HCT116 (cell line): ENCODE measurements at places on chromosomes 7 and 10.

- no peak overlapping the region for H3K4me3 ChIP-seq
- H3K4me1 ChIP-seq = no peaks in the 10 kb centered on the region
- no peak overlapping the region for H3K27ac ChIP-seq
Measured at GRCh38 chr10:23404461-23404980, 34.4 kb upstream of the OTUD1 start.

DNA sequence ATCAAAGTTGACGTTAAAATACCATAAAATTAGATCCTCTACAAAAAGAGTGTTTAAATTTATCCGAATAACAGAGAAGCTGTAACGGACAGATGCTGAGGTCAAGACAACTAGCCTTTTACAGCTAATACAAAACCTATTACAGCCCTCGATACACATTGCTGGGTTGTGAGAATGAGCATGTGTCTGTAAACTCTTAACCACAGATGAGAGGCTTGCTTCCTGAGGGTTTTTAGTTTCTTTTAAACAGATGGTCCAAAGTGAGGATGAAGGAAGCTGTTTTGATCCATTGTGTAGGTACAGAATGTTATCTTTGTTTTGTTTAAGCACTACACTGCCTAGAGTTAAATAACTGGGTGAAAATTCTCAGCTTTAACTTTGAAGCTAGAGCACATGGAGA lies 578.2 kb downstream of the PARD3 start:
- no peak overlapping the region for H3K27ac ChIP-seq
- no peaks in the 10 kb centered on the region for H3K27me3 ChIP-seq
- no peaks in the 10 kb centered on the region for H3K4me1 ChIP-seq
- H3K36me3 ChIP-seq = no peaks in the 10 kb centered on the region
- no peak for DNase-seq

- no peak for DNase-seq
- H3K27me3 ChIP-seq = no peaks in the 10 kb centered on the region
- no peaks in the 10 kb centered on the region for H3K4me1 ChIP-seq
- no peaks in the 10 kb centered on the region for H3K36me3 ChIP-seq
- H3K27ac ChIP-seq = no peak overlapping the region
Measured at GRCh38 chr7:47591655-47592572, 10.0 kb upstream of the TNS3 start.

GRCh38 chr10:100025576-100025975 lies 15.8 kb upstream of the DNMBP start:
- no peaks in the 10 kb centered on the region for H3K36me3 ChIP-seq
- no peak for DNase-seq
- H3K4me1 ChIP-seq = peaks cover 20% of the 10 kb centered on the region
- no peak overlapping the region for H3K27ac ChIP-seq

GRCh38 chr7:35401217-35401879 lies 147.4 kb upstream of the TBX20 start:
- H3K27ac ChIP-seq = no peak overlapping the region
- H3K36me3 ChIP-seq = no peaks in the 10 kb centered on the region
- no peaks in the 10 kb centered on the region for H3K4me1 ChIP-seq
- H3K4me3 ChIP-seq = no peak overlapping the region
- no peak for DNase-seq

DNA sequence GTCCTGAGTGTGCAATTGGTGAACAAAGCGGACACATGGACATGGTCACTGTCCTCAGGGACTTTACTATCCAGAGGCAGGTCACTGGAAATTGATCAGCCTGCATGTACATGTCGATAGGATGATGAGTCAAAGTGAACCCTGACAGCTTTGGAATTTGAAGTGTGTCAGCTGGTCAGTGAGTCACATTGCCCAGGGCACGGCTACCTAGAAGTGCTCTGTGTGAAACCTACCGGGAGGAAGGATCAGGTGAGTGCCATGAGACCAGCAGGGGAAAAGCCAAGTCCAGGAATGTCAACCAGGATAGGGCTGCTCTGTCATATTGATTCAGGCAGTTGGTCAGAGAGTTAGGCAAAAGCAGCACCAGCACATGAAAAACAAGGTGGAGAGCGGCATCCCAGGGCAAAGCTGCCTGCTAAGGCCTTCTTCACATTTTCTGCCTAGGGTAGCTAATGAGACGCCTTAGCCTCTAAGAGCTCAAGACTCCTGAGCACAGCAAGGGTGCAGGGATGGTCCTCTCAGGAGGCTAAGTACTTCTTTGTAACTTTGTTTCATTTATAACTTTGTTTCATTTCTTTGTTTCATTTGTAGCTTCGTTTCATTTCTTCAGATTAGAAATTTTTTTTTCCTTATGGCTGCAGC lies 19.4 kb upstream of the PDCD4 start:
- peaks cover 12% of the 10 kb centered on the region for H3K4me1 ChIP-seq
- H3K36me3 ChIP-seq = no peaks in the 10 kb centered on the region
- H3K4me3 ChIP-seq = no peak overlapping the region; the same call in 1 of the 2 replicates
- DNase-seq = peak; percentile 85
- H3K27ac ChIP-seq = no peak overlapping the region
- H3K27me3 ChIP-seq = no peaks in the 10 kb centered on the region

DNA sequence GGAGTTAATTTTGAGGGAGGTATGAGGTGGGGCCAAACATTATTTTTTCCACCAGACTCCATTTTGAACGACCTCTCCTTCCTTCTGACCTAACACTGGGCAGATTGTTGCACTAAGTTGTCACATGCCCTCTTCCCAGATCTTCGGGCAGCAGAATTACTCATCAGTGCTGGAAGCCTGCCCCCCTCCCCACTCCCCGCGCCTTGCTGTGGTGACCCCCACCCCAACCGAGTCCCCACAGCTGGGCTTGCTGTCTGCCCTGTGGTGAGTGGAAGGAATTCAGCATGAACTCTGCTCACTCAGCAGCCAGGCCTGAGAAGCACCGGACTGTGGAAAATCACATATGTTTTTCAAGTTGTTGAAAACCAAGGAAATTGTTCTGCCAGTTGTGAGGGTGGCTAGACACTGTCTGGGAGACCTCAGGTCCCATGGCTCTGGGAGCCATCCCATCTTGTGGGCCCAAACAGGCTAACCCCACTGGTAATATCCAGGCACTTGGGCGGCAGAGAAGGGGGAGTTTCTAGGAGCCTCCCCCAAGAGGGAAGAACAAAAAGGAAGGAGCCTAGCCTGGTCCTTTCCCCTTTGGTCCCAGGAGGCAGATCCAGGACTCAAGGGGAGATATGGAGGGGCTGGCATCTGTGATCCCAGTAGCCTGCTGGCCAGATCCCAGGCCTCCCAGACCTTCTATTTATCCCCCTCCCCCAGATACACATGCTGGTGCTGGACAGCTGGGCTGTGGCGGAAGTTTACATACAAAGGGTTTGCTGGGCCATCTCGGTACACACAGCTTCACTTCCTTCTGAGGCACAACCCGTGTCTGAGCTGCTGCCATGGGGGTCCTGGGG lies 3.5 kb upstream of the AEBP1 start:
- H3K27ac ChIP-seq = no peak overlapping the region
- no peaks in the 10 kb centered on the region; the same call in 1 of the 2 replicates for H3K4me1 ChIP-seq
- no peak overlapping the region for H3K4me3 ChIP-seq
- no peaks in the 10 kb centered on the region for H3K36me3 ChIP-seq
- no peaks in the 10 kb centered on the region for H3K27me3 ChIP-seq

GRCh38 chr10:29621161-29621560 lies 13.6 kb downstream of the SVIL start:
- no peaks in the 10 kb centered on the region for H3K27me3 ChIP-seq
- H3K4me3 ChIP-seq = no peak overlapping the region
- H3K27ac ChIP-seq = no peak overlapping the region
- H3K4me1 ChIP-seq = peaks cover 7% of the 10 kb centered on the region; the same call in 1 of the 2 replicates
- no peaks in the 10 kb centered on the region for H3K36me3 ChIP-seq

DNA sequence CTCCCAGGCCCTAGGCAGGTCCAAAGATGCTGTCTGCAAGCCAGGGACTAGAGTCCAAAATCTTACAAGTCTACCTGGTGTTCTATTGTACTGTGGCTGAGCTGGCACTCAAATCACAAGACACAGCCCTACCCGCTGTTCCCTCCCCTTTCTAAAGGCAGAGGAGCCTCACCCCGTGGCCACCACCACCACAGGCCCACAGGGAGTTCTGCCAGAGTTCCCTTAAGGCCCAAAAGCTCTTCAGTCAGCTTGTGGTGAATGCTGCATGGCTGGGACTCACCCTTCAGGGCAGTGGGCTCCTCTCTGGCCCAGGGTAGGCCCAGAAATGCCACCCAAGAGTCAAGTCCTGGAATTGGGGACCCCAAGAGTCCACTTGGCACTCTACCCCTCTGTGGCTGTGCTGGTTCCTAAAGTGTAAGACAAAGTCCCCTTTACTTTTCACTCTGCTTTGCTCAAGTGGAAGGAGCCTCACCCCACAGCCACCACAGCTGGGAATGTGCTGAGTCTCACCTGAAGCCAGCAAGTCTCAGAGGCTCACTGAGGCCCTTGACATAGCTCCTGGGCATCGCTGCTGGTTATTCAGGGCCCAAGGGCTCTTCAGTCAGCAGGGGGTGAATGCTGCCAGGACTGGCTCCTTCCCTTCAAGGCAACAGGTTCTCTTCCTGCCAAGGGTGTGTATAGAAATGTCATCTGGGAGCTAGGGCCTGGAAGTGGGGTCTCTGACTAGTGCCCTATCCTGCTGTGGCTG lies 48.8 kb upstream of the PSAP start:
- H3K4me1 ChIP-seq = no peaks in the 10 kb centered on the region
- DNase-seq = no peak
- H3K27me3 ChIP-seq = no peaks in the 10 kb centered on the region
- no peak overlapping the region for H3K27ac ChIP-seq
- no peaks in the 10 kb centered on the region for H3K36me3 ChIP-seq

DNA sequence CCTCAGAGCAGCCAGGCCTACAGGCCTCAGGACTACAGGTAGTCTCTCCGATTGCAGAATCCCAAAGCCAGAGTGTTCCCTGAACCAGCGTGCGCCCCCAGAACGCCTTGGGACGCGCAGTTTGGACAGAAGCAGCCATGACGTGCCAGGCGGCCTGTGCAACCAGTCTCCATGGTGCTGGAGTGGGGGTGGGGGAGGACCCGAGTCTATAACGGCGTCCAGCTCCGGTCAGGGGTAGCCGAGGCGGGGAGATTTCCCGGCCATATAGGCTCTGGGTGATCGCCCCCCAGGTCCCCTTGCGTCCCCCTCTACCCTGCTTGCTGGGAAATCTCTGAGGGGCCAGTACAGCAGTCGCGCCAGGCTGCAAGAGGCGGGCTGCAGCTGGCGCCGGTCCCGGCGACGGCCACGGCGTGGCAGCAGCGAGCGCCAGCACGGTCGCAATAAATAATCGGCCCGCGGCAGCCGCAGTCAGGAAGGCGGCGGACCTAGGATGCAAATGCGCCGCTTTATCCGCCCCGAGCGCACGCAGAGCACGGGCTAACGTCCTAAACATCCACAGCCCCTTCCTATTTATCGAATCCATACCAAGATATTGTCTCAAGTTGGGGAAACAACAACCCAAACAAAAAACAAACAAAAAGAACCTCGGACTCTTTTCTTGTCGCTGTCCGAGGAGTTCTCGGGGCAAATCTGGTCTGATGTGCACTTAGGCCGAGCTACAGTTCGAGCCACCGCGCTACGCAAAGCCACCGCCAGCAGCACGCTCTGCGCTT lies 1.6 kb downstream of the HOXA3 start:
- peak overlapping the region; percentile 82 for H3K27ac ChIP-seq
- peak overlapping the region; percentile 60 for H3K4me3 ChIP-seq
- no peaks in the 10 kb centered on the region for H3K36me3 ChIP-seq

- no peak for DNase-seq
- H3K27me3 ChIP-seq = no peaks in the 10 kb centered on the region
- H3K27ac ChIP-seq = no peak overlapping the region
- no peak overlapping the region for H3K4me3 ChIP-seq
Measured at GRCh38 chr10:131773370-131774343, 127.2 kb upstream of the PPP2R2D start.

- no peak for DNase-seq
- no peak overlapping the region for H3K4me3 ChIP-seq
- peaks cover 7% of the 10 kb centered on the region; the same call in 1 of the 2 replicates for H3K4me1 ChIP-seq
- no peak overlapping the region for H3K27ac ChIP-seq
- no peaks in the 10 kb centered on the region for H3K27me3 ChIP-seq
Measured at GRCh38 chr10:547591-548081, 141.8 kb downstream of the DIP2C start.

DNA sequence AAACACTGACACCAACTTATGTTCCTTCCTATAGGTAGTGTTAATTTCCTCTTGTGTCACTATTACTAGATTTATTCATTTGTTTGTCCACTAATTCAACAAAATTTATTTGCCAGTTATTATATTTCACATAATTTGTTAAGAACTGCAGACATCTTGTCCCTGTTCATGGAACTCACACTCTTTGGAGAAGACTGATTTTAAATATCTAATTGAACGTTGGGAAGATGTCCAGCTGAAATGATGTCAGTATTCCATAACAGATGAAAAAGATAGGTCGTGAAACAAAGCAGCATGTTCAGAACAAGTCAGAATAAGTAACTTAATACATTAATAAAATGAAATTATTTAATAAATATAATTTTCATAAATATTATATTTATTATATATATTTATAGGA lies 873.1 kb upstream of the PHF14 start:
- H3K36me3 ChIP-seq = no peaks in the 10 kb centered on the region
- DNase-seq = no peak
- H3K27me3 ChIP-seq = no peaks in the 10 kb centered on the region
- no peak overlapping the region for H3K27ac ChIP-seq

DNA sequence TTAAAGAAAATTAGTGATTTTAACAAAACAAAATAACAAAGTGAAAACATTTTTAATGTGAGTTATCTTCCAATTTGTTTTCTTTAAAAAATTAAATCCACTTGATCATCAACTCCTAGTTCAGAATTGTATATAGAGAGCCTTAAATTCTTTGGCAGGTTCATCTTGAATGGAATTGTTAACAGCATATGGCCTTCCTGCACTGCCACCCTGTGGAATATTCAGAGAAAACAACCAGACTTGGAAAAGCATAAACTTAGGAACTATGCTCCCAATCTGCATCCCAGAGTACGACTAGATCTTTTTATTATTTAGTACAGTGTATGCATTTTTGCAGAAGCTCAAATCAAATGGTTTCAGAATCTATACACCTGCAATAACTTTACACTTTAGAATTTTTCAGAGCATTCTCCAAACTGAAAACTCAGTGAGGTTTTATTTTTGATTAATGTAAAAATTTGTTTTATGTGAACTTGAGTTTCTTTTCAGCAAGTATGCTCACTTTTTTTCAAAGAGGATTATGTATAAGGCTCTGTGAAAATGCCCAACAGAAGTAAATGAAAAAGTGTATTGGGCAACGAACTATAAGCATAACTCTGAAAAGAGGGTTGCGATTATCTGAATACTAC lies 44.9 kb upstream of the ANK3 start:
- H3K27me3 ChIP-seq = no peaks in the 10 kb centered on the region
- no peaks in the 10 kb centered on the region for H3K4me1 ChIP-seq
- no peaks in the 10 kb centered on the region for H3K36me3 ChIP-seq
- no peak overlapping the region for H3K27ac ChIP-seq
- H3K4me3 ChIP-seq = no peak overlapping the region
- DNase-seq = peak; percentile 43

- H3K4me1 ChIP-seq = no peaks in the 10 kb centered on the region
- no peaks in the 10 kb centered on the region for H3K36me3 ChIP-seq
- no peak for DNase-seq
- no peaks in the 10 kb centered on the region for H3K27me3 ChIP-seq
- H3K27ac ChIP-seq = no peak overlapping the region
- H3K4me3 ChIP-seq = no peak overlapping the region
Measured at GRCh38 chr10:48437546-48437945, 131.1 kb downstream of the MAPK8 start.

- H3K27ac ChIP-seq = no peak overlapping the region
- H3K4me1 ChIP-seq = no peaks in the 10 kb centered on the region
- H3K36me3 ChIP-seq = peaks cover 9% of the 10 kb centered on the region
- H3K4me3 ChIP-seq = no peak overlapping the region
- no peaks in the 10 kb centered on the region for H3K27me3 ChIP-seq
- no peak for DNase-seq
Measured at GRCh38 chr10:98427011-98427515, 12.1 kb upstream of the PYROXD2 start.
